GM12892 (cell line): ENCODE measurements at places on chromosomes 1 and 21.

DNA sequence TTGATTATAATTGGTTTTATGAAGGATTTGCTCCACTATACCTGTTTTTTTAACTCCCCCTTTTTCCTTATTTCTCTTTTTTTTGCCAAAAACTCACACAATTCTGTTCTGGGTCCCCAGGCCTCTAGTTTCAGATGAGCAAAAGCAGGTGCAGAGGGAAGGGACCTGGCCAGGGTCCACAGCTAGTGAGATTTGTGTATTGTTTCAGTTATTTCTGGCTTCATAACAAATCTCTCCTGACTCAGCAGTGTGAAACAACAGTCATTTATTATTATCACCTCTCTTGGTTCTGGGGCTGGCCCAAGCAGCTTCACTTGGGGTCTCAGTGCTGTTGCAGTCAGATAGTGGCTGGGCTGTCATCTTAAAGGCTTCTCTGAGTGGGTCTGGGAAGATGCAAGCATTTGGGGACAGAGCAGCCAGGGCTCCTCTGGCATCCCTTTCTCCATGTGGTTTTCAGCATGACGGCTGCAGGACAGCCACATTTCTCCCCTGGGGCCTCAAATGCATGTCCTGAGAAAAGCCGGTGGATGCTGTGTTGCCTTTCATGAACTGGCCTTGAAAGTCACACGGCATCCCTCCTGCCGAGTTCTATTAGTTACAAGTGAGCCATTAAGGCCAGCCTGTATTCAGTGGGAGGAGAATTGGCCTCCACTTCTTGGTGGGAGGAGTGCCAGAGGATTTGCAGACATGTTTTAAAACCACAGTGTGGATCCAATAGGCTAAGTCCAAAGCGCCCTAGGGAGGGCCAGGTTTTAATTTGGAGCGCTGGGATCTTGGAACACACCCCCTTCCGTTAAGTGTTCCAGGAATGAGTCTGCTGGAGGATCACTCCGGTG is 137.1 kb downstream of the CAMTA1 start:
- DNase-seq, result no peak

GRCh38 chr1:85445906-85446305 is 19.1 kb downstream of the DDAH1 start:
- DNase-seq, result no peak

DNA sequence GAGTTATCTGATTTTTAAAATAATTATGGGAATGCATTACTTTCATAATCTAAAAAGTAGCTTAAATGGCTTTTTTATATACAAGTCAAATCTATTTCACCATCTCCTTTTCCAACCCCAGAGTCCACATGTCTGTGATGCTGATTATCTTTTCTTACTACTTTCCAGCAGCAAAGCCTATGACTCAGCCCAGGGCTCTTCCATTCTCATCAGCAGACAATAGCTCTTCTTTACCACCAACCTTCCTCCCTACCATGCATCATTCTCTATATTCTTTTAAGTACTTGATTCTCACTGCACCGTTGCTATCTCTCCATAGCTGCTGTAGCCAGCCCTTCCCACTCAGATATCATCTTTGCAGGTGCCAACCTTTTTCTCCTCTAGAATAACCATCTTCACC is 61.3 kb downstream of the OVGP1 start:
- DNase-seq, result no peak

DNA sequence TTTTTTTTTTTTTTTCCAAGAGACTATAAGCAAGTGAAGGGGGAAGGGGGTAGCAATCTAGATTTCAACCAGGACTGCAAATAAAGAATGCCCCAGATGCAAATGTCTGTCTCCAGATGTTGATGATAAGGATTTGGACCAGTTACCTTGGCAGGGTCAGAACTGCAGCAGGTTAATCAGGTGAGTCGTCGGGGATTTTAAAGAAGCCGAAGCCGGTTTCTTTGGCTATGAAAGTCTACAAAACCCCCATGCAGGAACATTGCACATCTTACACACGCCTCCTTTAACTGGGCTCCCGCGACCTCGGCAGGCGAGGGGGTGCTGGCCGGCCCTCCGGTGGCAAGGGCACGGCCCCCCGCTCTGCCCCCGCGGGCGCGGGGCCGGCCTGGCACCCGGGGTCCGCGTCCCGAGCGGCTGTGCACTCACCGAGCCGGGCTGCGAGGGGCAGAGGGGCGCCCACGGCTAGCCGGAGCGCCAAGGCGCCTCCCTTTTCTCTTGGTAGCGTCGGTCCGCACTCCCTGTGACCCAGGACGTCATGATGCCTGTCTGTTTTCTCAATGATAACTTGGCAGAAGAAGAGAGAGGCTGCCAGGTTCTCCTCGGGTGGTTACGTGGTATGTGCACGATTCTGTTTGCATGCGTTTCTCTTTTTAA is 366.3 kb upstream of the ESRRG start:
- DNase-seq, result no peak

DNA sequence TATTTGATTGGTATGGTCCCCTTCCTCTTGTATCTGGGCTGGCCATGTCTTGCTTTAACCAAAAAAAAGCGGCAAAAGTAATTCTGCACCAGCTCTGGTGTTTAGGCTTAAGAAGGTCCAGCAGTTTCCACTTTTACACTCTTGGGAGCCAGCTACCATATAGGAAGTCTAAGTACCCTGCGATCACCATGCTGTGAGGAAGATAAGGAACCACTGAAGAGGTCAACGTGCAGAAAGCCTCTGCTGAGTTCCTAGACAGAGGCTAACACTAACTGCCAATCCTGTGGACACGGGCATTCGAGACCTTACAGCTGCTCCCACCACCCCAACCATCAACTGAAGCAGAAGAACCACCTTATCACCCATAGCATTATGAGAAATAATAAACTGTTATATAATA is 331.4 kb downstream of the VAV3 start:
- DNase-seq, result no peak

GRCh38 chr1:89791064-89791726 is 29.6 kb upstream of the LRRC8D start:
- no peak for DNase-seq

DNA sequence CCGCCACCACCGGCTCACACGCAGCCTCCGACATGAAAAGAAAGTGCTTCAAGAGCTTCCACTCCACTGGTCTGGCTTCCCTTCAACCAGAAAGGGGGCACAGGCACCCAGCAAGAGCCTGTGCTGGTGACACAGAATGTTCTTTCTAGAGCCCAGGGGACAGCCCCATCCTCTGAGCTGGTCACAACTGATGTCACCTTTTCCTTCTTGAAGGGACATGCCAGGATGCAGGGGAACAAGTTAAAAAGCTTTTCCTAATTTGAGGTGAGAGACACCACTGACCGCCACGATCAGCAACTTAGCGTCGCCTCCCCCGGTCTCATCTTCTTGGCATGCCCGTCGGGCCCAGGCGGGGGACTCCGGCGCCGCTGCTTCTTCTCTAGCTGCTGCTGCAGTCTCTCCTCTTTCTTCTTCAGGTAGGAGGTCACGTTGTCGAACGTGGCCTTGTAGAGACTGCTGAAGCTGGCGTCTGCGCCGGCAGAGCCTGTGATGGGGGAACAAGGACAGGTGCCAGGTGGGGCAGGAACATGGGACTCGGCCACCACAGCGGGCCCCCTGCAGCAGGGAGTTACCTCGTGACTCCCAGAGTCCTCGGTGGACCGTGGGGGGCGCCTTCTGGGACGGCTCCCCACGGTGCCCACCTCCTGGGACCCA is 29.5 kb downstream of the WDR4 start:
- no peak for DNase-seq

DNA sequence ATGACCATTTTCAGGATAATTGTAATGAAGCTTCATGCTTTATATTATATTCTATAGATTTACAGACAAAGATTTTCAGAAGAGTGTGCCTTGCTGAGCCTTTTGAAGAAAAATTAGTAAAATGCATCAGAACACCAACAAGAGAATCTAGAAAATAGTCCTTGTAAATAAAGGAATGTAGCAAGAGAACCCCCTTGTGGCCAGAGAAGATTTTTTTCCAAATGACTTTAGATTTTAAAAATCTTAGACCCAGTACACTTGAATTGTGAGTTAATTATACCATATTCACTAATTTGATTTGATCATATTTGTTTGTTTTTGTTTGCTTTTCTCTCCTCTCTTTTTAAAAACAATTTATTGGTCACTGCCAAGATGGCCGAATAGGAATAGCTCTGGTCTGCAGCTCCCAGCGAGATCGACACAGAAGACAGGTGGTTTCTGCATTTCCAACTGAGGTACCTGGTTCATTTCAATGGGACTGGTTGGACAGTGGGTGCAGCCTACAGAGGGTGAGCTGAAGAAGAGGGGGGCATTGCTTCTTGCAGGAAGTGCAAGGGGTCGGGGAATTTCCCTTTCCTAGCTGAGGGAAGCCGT is 12.8 kb upstream of the IFI44L start:
- no peak for DNase-seq
